NB4 (cell line): ENCODE measurements at places on chromosomes 3 and 15.
A peak's percentile ranks its signal among the peaks of the same experiment; 100 is the strongest.

GRCh38 chr15:92749946-92750345, 94.4 kb upstream of the FAM174B start:
- DNase-seq: no peak

GRCh38 chr3:9887480-9887879, 2.9 kb upstream of the JAGN1 start:
- no peak for DNase-seq

- DNase-seq: no peak
Observed at GRCh38 chr15:79168922-79169456, 78.4 kb upstream of the RASGRF1 start.

GRCh38 chr3:42120866-42121265, 29.7 kb downstream of the TRAK1 start:
- no peak for DNase-seq

DNA sequence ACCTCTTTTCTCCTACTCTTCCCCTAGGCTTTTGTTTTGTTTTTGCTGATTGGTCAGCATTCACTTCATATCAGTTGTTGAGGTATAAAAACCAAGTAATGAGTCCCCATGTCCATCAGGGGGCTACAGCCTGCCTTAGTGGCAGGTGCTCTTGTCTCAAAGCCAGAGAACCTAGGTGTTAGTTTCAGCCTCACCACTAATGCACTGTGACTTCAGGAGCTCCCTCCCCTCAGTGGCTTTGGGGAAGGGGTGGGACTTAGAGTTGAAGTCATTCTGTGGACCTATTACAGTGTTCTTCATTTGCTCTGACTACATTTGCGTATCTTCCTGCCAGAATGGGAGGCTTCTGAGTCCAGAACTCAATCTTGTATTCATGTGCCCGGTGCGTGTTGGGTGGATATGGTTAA, 41.6 kb downstream of the NR2C2 start:
- peak; percentile 35 for DNase-seq

GRCh38 chr3:56988458-56989168, 71.9 kb upstream of the SPATA12 start:
- DNase-seq: peak; percentile 75

DNA sequence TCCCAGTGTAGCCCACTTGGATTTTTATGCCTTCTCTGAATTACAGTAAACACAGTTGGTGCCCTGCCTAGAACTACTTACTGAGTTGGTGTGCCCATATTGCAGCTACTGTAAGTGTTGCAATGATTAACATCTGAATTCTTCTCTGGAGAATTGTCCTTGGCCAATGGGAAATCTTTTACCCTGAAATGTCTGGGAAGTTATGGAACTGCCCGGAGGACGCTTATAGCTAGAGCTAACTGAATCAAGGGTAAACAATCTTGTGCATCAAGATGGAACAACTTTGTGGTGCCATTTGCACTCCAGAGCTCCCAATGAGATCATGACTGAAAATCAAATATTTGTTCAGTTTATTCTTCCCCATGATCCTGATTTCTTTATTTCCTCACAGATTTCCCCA, 246.7 kb upstream of the CBLB start:
- no peak for DNase-seq

DNA sequence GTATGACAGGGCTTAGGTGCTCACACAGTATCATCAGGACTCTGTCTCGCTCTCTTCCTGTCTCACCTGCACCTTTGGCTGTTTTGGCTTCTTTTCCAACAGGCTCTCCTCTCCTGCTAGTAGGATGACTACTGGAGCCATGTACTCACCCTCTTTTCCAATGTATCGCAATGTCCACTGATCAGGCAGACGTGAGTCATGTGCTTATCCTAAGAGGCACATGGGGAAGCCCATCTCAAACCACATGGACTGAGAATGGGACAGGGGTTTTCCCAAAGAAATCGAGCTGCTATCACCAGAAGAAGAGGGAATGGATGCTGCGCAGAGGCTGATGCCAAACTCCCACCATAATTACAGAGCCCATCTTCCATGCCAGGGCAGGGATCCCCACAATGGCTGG, 180.6 kb downstream of the IL5RA start:
- no peak for DNase-seq
